ENCODE measurements at places on chromosomes 6 and 20.
A peak's percentile ranks its signal among the peaks of the same experiment; 100 is the strongest.

- no peak for DNase-seq
Measured at GRCh38 chr6:87684895-87685654, 17.0 kb downstream of the AKIRIN2 start.

- no peak for DNase-seq
Measured at GRCh38 chr20:51756653-51757052, 11.5 kb downstream of the ATP9A start.

GRCh38 chr6:100613656-100614055, 148.9 kb upstream of the SIM1 start:
- DNase-seq = no peak

- DNase-seq = no peak
Measured at GRCh38 chr6:45513213-45513618, 135.5 kb upstream of the SUPT3H start.

DNA sequence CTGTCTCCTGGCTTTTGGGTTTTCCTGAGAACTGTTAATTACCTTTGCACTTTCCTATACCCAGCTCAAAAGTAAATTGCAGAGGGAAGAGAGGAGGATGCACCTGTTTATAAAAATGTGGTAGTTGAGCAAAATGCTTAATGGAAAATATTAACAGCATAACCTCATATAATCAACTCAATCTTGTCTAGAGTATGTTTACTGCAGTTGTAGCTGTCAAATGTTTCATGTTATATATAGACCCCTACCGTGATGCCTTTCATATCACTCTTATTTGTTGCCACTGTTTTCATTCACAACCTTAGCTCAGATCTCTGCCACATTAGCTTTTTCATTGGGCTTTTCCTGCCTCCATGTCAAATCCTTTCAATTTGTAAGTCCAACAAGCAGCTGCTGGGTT, 36.0 kb downstream of the ANKRD6 start:
- no peak for DNase-seq

- DNase-seq = no peak
Measured at GRCh38 chr6:7166410-7167293, 58.9 kb downstream of the RREB1 start.

- DNase-seq = no peak
Measured at GRCh38 chr6:77173472-77174074, 289.7 kb downstream of the HTR1B start.

- DNase-seq = no peak
Measured at GRCh38 chr20:10565191-10565921, 108.4 kb downstream of the JAG1 start.

GRCh38 chr6:147022041-147022440, 182.2 kb upstream of the STXBP5 start:
- DNase-seq = no peak

- no peak for DNase-seq
Measured at GRCh38 chr6:136749359-136749997, 42.8 kb downstream of the MAP3K5 start.

DNA sequence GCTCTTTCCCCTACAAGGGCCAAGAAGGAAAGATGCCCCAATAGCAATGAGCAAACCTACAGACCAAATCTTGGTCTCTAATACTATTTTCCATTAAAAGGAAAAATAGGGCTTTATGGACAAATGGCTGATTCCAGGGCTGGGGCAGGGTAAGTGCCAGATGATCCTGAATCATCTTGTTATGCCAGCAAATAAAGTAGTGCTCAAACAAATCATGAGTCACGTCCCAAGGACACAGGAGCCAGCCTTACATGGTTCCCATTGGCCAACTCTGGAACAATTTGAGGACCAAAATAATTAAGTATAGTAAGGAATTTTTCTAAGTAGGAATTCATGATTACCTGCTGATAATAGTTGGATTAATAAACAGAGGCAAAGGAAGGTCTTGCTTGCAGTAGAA, 53.2 kb upstream of the NKX2-4 start:
- DNase-seq = no peak

GRCh38 chr6:47207261-47207660, 102.4 kb downstream of the TNFRSF21 start:
- no peak for DNase-seq

DNA sequence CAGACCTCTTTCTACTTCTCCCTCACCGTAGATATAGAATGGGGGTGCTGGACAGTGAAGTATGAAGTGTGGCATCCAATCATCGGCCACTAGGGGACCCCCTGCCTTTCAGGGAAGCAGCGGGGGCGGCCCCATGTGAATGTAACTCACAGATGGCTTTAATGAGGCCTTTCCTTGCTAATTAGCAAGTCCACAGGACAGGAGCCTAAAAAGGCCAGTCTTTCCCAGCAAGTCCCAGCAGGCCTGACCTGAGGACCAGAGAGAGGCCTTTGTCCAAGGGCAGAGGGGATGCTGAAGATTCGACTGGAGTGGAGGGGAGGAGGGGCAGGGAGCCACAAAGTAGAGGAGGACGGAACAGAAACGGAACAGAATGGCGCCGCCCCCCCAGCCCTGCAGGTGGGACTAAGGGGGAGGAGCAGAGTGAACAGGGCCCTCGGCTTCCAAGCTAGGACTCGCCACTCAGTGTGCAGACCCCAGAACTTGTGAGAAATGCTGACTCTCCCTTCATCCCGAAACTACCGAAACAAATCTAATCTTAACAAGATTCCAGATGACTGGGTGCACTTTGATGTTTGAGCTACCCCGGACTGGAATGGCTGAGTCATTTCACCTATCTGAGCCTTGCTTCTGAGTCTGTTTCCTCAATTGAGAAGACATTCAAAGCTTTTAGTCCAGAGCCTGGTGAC, 5.8 kb downstream of the C6orf132 start:
- DNase-seq = peak; percentile 78

DNA sequence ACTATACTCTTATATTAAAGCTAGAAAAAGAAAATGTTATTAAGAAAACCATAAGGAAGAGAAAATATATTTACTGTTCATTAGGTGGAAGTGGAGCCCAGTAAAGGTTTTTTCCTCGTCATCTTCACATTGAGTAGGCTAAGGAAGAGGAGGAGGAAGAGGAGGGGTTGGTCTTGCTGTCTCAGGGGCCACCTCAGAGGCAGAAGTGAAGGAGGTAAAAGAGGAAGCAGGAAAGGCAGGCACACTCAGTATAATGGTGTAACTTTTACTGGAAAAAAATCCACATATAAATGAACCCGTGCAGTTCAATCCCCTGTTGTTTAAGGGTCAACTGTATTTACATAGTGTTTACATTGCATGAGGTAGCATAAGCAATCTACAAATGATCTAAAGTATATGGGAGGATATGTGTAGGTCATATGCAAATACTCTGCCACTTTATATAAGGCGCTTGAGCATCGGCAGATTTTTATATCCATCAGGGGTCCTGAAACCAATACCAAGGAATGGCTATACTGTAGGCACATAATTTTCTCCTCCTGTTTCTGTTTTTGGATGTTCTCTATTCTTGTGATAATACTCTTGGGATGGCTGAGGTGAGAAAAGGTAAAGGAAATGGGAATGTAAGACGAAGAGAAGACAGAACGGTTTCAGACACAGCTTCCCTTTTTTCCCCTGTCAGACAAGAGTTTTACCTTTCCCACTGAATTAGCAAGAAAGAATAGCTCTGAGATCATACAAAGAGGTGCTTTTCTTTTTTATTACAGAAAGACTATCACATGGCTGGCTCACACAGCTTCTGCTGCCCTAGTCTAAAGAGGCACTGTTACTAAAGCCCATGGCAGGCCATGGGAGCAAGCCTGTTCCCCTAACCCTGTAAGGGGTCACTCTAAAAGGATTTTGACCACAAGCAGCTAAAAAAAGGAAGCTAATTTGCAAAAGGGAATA, 59.9 kb downstream of the NUDT3 start:
- DNase-seq = no peak

DNA sequence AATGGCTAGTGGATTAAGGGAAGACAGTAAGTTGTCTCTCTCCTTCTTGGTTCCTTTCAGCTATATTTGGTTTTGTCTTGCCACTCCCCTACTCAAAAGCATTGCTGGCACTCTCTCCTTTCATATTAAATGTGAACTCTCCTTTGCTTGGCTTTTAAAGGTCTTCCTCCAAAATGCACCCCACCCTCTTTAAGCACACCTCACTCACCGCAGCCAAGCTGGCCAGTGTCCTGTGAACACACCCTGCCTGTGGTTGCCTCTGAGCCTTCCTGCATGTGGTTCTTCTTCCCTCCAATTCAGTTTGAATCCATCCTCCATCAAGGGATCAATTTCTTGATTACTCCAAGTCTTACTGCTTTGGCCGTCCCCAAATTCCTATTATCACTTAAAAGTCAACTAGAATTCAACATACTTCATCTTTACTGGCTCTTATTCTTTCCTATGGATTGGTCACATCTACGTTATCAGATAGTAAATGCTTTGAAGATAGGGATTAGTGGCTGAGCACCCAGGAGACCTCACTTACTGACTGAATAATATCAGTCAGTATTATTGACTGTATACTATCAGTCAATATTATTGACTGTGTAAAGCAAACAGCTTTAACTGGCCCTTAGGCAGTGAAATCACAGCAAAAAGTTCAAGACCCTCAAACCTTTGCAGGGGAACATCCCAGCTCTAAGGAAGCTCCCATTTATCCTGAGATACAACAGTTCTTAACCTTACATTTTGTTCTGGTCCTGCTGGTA, 41.6 kb upstream of the SPDEF start:
- DNase-seq = no peak

GRCh38 chr6:93293872-93294271, 125.5 kb downstream of the EPHA7 start:
- no peak for DNase-seq

GRCh38 chr20:45968801-45969711, 2.9 kb downstream of the ZNF335 start:
- no peak for DNase-seq

DNA sequence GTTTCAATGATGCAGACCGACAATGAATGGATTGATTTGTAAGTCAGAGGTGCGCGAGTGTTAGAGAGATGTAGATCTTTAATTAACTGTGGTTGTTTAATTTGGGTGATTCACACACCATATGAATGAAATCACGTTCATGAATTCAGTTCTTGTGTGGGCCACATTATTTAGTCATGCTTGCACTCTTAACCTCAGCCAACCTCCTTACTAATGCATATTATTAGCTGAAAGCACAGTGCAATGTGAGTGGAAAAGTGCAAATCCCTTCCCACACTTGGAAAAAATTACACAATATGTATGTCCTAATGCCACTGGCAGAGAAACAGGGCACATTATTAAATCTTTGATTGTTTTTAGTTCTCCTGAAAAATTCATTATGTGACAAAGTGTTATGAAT, 512.5 kb downstream of the BCKDHB start:
- no peak for DNase-seq

GRCh38 chr6:292506-293192, 362 bp downstream of the DUSP22 start:
- DNase-seq = no peak

- DNase-seq = no peak
Measured at GRCh38 chr6:3453413-3454272, 3.2 kb downstream of the SLC22A23 start.

DNA sequence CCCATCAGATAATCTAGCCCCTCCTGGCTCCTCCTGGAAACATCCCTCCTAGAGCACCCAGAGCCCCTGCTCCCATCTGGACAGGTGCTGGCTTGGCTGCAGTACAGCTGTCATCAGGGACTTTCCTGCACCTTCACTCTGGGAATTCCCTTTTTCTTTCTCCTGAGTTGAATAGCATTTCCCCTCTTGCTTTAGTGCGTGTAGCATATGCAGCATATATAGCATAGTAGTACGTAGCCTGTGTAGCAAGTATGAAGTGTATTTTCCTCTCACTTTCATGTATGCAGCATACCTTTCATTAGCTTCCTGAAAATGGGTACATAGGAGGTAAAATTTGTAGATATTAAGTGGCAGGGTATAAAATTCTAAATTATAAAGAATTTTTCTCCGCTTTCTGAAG, 352.9 kb downstream of the ESR1 start:
- no peak for DNase-seq

DNA sequence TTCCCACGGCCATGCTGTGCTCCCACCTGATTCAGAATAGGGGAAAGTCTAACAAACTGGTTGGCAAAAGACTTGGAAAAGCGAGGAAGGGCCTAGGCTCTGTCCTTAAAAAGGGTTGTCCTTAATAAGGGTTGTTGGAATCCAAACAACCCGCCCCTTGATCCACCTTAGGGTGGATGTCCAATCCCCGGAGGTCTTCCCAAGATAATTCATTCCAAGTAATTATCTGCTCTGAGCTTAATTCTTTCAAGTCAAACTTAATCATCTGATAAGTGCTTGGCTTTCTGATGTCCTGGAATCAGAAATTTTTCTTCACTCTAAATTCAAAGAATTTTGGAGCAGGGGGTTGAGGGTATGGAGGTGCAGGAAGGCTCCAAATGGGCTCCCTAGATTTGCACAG, at the start of gene KHDC1L:
Gene KHDC1L, minus strand, starts transcription at position 101 of the 400 bp plus-strand sequence. Its CDS starts 88 bp downstream, at position 13.
- no peak for DNase-seq

GRCh38 chr20:3307078-3307477, 68.1 kb upstream of the SLC4A11 start:
- no peak for DNase-seq

DNA sequence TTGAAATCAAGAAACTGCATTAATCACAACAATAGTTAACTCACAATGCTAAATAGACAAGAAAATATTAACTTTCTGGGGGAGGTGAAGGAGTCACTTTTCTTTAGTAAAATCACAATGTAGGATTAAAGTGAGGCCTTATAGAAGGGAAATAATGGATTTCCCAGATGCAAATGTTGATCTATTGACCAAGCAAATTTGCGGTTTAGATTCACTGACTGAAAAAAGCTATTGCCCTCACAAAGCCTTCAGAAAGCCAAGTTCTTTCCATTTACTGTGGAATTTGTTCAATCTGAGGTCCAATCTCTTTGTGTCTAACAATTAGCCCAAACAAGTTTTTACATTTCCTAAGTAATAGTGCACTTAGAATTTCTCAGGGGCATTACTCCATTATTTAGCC, 95.1 kb upstream of the PTCHD4 start:
- DNase-seq = no peak

GRCh38 chr20:9616455-9616805, 102.0 kb downstream of the LAMP5 start:
- no peak for DNase-seq

- DNase-seq = no peak
Measured at GRCh38 chr6:97864826-97865225, 581.8 kb upstream of the MMS22L start.

DNA sequence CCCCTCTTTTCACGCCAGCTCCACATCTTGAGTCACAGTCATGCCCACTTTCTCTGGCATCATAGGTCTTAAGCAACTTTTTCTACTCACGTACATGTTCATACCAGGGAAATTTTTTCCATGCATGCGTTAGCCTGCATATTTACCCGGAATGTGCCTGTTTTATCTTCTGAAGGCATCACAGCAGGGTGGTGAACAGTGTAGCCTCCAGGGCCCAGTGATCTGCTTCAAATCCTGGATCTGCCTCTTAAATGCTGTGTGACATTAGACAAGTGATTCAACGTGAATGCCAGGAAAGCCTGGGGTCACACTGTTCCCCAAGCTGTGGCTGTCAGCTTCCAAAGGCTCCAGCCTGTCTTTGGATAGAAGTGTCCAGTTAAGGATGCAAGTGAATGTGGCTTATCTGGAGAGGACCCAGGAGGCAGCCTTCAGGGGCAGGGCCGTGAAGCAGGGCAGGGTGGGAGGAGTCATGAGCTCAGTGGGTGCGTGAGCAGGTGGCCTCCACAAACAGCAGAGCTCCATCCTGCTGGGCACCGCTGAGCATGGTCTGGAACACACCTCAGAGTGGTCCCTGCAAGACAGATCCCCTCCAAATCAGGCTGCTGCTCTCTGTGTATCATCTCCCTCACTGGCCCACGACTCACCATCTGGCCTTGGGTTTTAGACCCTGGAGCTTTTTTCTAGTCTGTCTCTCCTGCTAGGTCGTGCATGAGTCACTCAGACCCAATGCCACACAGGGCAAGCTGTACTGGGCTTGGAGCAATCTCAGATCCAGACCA, 30.4 kb upstream of the CD93 start:
- no peak for DNase-seq

- no peak for DNase-seq
Measured at GRCh38 chr6:20302702-20303251, 90.5 kb upstream of the MBOAT1 start.

Data from ecto neural progenitor cell (in vitro differentiated cells).